ENCODE measurements at places on chromosomes 6 and 20.

DNA sequence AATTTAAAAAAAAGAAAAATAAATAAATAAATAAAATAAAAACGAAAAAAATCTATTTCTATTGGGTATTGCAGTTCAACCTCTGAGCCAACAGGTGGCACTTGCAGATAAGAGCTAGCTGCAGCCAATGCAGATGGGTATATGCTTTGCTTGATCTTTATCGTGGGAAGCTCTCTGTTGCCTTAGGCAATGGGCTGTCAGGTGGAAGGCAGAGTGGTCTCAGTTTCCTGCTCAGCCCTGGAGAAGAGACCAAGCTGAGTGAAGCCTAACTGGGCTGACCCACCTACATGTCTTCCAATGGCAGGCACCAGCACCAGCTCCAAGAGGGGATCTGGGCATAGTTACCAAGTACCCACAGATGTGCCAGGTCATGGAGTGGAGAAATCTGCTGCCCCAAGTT lies 95.0 kb downstream of the AK9 start:
- no peak for DNase-seq

GRCh38 chr6:25835442-25836283 lies 3.8 kb upstream of the SLC17A1 start:
- DNase-seq: no peak

GRCh38 chr6:162056061-162056460 lies 671.5 kb downstream of the PRKN start:
- no peak for DNase-seq

DNA sequence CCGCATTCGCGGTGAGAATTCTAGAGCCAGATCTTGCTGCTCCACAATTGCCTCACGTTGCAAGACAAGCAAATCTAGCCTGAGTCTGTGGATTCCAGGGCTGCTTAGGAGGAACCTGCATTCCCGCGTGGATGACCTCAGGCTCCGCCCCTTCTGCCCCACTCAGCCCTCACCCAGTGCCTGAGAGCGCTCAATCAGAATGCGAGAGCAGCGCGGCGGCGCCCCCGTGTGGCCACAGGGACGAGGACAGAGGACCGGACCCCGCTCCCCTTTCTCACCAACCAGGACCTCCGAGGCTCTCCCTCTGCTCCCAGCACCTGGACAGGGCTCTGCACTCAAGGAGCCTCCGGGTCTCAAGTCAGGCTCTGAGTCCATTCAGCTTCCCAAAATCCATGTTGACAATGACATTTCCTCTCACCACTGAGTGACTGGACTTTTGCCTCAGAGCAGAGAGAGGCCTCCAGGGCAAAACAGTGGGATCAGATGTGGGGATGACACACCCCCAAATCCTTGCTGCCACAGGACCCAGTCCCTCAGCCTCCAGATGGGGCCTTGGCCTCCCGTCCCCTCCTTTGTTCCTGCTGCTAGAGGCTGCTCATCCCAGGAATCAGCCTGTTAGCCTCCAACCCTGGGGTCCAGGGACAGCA lies 52.0 kb downstream of the RPP21 start:
- DNase-seq: peak; percentile 10

DNA sequence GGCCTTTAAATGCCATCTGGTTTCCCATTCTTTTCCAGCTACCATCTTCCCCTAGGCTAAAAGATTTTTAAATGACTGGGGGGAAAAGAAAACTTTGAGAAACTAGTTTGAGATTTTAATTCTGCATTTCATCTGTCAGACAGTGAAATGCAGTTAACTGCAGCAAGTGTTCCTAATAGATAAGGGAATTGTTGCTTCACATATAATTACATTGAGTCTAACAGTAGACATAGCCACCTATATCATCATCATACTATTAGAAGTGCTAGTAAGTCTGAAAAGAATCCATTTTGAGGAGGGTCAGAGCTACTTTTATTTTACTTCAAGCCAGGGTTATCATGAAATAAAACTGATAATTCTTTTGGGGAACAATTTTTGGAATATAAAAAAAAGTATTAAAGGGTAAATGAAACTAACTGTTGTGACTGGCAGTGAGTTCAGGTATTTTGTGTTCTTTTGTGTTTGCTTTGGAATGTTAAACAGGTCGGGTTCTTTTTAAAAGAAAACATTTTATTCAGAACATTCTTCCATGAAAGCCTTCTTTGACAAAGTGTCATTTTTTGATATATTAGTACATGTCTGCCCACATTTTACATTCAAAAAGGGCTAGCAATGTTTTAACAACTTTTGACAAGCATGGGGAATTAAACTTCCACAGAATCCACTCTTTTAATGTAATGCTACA lies 170.1 kb downstream of the HS3ST5 start:
- no peak for DNase-seq

DNA sequence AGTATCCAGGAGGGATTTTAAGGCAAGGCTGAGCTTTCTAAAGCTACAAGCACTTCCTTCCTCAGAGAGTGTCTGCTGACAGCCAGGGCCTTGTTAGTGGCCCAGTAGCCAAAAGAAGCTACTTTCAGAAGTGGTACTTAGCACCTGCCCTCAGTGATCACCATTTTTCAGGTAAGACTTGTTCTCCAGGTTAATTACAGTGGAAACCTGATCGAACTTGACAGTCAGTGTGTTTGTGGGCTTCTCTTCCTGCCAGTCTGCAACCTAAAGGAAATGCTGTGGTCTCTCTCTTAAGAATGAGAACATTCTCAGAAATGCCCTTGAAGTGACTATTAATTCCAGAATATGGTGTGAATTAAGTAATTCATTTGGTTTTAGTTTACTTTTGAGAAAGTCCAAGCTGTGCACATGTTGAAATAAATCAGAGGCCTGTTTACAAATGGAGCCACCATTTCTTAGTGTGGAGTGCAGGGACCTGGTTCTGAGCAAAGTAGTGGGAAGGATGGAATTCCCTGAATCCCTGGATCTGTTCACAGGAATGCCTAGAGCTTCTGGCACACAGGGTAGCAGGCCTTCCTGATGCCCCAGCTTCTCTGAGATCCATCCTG lies 185.3 kb upstream of the AGPAT4 start:
- DNase-seq: peak; percentile 17

DNA sequence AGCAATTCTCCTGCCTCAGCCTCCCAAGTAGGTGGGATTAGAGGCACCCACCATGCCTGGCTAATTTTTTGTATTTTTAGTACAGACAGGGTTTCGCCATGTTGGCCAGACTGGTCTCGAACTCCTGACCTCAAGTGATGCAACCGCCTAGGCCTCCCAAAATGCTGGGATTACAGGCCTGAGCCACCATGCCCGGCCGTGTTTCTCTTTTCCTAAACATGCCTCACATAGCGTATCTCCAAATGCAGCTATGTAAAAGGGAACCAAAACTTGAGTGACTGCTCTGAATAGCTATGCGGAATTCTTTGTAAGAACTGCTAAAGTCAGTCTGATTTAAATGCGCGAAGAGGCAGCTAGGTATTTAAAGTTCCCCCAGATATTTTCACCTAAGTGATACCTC lies 20.5 kb downstream of the BPIFA2 start:
- DNase-seq: no peak

DNA sequence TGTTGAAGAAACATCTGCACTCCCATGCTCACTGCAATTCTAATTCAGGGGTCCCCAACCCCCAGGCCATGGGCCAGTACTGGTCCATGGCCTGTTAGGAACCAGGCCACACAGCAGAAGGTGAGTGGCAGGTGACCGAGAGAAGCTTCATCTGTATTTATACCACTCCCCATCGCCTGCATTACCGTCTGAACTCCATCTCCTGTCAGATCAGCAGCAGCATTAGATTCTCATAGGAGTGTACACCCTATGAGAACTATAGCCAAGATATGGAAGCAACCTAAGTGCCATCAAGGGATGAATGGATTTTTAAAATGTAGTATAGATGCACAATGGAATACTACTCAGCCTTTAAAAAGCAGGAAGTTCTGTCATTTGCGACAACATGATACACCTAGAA lies 53.2 kb downstream of the MBOAT1 start:
- no peak for DNase-seq

GRCh38 chr6:43789447-43789846 lies 19.4 kb downstream of the VEGFA start:
- DNase-seq: no peak

DNA sequence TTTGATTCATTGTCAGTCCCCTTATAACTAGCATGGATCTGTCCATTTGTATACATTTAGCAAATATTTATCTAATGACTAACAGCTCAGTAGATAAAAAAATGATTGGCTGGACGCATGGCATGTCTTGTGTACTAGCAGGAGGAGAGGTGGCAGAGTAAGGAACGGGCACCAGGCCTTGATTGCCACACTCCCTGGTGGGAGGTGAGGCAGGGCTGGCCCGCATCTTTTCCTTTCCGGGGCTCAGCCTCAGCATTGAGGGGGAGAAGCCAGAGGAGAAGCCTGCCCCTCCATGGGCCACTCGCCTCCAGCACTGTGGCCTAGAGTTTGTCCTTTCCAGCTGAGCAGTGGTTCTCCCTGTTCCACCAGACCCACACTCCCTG lies 84.9 kb upstream of the TMEM181 start:
- DNase-seq: peak; percentile 15

- no peak for DNase-seq
Observed at GRCh38 chr6:12393100-12393499, 102.9 kb downstream of the EDN1 start.

DNA sequence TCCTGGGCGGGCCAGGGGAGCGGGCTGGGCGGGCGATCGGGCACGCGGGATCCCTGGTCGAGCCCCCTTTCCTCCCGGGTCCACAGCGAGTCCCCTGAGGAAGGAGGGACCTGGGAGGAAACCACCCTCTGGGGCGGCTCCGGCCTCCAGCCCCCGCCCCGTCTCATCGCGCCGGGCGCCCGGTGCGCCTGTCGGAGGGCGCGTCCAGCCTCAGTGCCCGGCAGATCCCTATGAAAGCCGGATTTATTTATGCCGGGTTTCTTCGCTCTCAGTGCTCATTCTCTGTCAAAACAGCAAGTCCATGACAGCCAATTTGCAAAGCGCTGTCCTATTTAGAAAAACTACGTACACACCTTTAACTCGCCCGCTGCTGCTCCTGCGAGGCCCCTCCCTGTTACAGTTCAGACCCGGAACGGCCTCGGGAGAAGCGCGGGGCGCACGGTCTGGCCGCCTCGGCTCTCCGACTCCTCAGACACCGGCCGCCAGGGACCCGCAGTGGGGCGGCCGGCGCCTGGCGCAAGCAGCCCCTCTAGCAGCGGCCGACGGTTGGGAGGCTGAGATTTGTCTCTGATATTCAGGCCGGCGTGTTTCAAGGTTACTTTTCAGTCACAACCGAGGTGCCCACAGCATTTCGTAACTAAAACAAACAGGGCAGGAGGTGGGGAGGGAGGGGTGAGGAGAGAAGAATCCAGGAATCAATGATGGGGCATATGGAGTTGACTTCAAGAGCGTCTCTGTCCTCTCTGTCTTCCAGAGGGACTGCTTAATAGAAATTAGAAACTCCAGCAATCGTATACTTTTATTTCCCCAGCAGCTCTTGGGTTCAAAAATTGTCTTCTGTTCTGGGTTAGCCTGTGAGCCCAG lies 782 bp upstream of the FOXA2 start:
- no peak for DNase-seq
